Stimulated activated CD8-positive, alpha-beta memory T cell treated with anti-CD3 and anti-CD28 coated beads, Interleukin-4, amount 100 ng/mL, for 1 hour (primary cell): ENCODE measurements at places on chromosomes 12 and 14.

- DNase-seq: no peak
These were observed 58.3 kb downstream of the TESPA1 start for GRCh38 chr12:54926246-54926645.

DNA sequence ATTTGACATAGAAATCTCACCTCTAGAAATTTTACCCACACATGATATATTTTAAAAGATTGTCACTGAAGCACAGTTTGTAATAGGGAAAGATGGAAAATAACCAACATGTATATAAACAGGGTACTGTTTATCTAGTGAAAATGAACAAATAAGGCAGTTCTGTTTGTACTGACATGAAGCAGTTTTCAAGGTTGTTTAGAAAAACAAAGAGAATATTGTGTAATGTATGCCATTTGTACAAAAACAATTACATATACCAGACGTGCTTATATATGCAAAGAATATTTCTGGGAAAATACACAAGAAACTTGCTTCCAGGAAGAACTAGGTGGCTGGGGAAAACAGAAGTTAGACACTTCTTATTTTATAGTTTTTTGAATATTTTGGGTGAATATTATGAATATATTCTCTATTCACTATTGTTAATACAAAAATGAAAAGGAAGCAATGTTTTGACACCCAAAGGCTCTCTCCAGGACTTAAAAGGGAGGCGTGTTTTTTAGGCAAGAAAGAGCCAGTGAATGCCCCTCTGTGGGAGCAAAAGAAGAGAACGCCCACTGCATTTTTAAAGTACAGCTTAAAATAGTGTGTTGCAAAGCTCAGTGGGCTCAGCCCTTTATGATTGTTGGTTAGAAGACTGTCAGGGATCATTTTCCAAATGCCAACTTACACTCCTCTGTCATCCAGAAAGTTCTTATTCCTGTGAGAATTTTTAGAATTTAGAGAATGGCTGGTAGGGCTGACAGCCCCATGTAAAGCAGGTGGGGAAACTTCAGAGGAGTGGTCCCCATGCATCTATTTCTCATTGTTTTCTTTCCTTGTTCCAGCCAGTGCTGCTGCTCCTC lies 59.6 kb upstream of the FERMT2 start:
- no peak for DNase-seq

GRCh38 chr12:66684222-66684621 lies 5.3 kb upstream of the GRIP1 start:
- DNase-seq: no peak

- DNase-seq: no peak
These were observed 50.1 kb downstream of the TMEM132C start for GRCh38 chr12:128316973-128317526.

GRCh38 chr14:34324363-34324795 lies 137.7 kb downstream of the SPTSSA start:
- no peak for DNase-seq

- no peak for DNase-seq
These were observed 244.3 kb upstream of the NOVA1 start for GRCh38 chr14:26841920-26842741.

GRCh38 chr12:54065677-54066076 lies 12.0 kb downstream of the HOXC4 start:
- DNase-seq: no peak

- no peak for DNase-seq
These were observed 28.5 kb upstream of the CIPC start for GRCh38 chr14:77069551-77069950.

- peak; percentile 29 for DNase-seq
These were observed 136.5 kb upstream of the MYL2 start for GRCh38 chr12:111056618-111057521.

DNA sequence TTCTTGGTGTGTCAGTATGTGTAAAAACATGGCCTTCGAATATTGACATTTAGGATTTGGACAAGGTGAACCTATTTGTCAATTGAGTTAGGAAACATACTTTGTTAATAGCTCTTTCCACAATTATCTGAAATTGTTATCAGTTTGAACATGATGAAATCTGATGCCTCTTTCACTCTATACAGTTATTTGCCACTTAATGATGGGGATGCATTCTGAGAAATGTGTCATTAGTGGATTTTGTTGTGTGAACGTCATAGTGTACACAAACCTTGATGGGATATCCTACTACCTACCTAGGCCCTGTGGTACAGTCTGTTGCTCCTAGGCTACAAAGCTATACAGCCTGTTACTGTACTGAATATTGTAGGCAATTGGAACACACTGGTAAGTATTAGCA lies 4.8 kb downstream of the TULP3 start:
- DNase-seq: no peak

DNA sequence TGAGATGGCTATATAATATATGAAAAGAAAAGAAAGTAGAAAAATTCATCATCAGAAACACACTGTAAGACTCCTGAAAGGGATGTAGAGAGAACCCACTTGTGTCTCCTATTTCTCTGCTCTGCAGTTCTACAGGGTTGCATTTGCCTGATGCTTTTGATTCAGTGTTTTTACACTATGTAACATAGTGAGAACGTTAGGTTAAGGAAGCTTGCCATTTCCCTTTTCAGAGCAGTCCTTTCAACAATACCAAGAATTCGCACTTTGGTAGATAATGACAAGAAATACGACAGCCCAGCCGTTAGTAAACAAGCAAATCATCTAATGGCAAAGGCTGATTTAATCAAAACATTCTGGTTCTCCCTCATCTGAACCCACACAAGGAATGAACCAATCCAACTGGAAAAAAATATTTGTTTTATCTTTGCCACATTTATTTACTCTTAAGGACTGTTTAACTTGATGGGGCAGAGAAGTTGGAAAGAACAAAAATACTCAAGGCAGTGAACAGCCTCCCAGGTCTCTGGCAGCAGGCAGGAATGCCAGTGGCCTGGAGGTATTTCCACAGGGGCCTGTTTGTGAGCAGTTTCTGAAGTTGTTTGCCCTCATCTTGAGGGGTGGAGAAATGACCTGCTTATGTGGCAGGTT lies 30.8 kb upstream of the SOCS2 start:
- DNase-seq: no peak

GRCh38 chr12:108575199-108575912 lies 13.0 kb downstream of the ISCU start:
- DNase-seq: no peak

DNA sequence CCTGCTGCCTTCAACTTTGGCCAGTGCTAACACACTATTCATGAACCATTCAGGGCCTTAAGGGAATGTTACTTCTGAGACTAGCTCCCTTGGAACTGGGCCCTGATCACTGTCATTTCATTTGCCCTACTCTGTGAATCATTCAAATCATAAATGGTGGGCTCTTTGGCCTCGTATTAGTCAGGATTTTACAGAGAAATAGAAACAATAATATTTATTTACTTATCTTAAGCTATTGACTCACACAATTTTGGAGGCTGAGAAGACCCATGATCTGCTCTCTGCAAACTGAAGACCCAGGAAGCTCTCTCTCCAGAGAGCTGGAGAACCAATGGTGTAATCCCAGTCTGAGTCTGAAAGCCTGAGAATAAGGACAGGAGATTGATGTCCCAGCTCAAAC lies 398.5 kb downstream of the LRIG3 start:
- DNase-seq: no peak

DNA sequence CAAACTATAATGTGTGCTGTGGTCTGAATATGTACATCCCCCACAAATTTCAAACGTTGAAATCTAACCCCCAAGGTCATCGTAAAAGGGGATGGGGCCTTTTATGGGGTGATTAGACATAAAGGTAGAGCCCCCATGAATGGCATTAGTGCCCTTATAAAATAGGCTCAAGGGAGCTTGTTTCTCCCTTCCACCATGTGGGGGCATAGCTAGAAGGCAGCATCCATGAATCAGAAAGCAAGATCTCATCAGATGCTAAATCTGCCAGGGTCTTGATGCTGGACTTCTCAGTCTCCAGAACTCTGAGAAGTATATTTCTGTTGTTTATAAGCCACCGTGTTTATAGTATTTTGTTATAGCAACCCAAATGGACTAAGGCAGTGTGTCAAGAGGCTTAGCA lies 33.4 kb upstream of the IGF1 start:
- no peak for DNase-seq

GRCh38 chr12:52370926-52371608 lies 3.8 kb upstream of the KRT85 start:
- DNase-seq: no peak

DNA sequence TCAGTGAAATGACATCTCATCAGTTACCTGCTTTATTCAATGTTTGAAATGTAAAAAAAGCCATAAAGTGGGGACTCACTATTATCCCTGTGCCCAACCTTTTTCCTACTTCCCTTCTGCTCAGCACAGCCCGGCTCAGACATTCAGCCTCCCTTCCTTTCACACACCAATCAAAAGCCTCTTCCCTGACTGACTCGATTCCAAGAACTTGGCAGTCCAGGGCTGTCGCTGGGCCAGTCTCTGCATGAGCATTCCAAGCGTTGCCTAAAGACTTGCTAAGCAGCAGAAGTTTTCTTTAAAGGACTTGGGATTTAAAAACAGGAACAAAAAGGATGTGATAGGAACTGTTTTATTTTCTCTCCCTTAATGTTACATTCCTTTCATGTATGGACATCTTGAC lies 22.7 kb downstream of the ITPR2 start:
- no peak for DNase-seq

DNA sequence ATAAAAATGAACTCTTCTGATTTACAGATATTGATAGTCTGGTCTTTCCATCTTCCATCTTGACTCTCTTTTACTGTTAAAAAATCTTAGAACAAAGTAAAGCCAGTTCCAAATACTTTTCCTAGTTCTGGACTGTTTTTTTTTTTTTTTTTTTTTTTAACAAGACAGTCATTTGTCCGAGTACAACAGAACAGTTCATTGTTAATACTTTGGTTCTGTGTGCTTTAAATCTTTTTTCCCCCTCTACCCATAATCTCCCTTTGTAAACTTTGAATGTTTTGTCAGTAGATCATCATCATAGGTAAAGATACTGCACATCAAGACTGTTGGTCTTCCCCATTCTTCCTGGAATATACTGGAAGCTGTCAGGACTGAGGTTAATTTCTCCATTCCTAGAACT lies 38.0 kb downstream of the ADIPOR2 start:
- DNase-seq: no peak

- DNase-seq: no peak
These were observed 311.3 kb upstream of the DDHD1 start for GRCh38 chr14:53464376-53464775.

- DNase-seq: no peak
These were observed 22.0 kb upstream of the DRAM1 start for GRCh38 chr12:101855364-101855884.

- no peak for DNase-seq
These were observed 31.7 kb downstream of the ANO4 start for GRCh38 chr12:100826323-100826722.

DNA sequence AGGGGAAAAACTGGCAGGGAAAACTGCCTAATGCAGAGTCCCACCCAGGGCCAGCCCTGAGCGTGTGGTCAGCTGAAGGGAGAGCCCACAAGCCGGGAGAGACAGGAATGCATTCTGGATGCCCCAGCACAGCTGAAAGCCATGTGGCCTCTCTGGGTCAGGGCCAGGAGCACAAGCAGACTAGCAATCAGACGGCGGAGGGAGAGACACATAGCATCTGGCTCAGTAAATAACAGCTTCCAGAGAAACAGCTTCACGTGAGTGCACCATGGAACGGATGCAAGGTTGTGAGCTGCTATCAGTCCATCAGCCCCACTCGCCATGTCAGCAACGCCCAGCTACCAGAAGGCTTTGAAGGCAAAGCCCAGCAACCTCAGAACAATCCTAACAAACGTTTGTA lies 28.2 kb upstream of the TMEM106C start:
- DNase-seq: no peak

GRCh38 chr14:51006781-51007211 lies 62.5 kb upstream of the PYGL start:
- no peak for DNase-seq

DNA sequence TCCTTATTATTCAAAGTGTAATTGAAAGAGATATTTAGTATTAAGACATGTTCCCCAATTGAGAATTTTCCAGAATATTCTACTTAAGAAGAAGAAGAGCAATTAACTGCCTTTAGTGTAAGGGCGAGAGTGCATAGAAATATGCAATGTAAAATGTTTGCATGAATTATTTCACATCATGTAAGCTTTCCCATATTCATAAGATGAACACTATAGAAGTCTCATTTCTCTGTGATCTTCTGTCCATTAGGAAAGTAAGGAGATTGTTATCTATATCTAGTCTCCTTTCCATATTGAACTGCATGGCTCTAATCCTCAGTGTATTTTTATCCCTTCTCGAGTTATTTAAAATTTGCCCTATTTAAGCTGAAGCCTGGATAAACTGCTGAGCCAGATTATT lies 17.1 kb upstream of the FGD4 start:
- no peak for DNase-seq

GRCh38 chr12:22282283-22282682 lies 52.2 kb downstream of the ST8SIA1 start:
- DNase-seq: no peak

DNA sequence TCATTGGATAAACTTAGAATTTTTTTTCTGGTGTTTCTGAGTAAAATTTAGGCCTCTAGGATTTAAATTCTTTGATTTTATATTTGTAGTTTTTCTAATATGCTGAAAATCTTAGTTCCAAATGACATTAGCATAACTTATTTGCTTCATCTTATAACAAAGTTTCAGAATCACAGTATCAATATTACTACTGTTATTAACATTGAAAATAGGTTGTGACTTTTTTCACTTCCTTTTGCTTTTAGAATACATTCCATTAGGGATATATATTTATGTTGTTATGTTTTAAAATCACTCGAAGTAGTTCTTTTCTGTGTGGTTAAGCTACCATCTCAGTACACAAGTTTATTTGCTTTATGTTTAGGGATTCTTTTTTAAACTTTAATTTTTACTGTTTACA lies 12.8 kb downstream of the RAB3IP start:
- no peak for DNase-seq

- no peak for DNase-seq
These were observed 447 bp downstream of the CD63 start for GRCh38 chr12:55728186-55728938.

DNA sequence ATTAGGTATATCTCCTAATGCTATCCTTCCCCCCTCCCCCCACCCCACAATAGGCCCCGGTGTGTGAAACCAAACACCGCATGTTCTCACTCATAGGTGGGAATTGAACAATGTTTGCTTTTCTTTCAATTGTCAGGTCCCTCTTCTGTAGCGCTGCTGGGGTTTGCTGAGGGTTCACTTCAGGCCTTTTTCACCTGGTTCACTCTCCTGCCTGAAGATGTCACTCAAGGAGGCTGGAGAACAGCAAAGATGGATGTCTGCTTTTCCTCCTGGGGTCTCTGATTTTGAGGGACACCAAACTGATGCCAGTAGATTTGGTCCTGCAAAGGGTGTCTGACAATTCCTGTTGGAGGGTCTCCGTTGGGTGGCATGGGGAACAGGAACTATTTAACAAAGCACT lies 35.8 kb downstream of the KLRK1 start:
- no peak for DNase-seq
